GM12865 (cell line): ENCODE measurements at places on chromosomes 11 and 22.

DNA sequence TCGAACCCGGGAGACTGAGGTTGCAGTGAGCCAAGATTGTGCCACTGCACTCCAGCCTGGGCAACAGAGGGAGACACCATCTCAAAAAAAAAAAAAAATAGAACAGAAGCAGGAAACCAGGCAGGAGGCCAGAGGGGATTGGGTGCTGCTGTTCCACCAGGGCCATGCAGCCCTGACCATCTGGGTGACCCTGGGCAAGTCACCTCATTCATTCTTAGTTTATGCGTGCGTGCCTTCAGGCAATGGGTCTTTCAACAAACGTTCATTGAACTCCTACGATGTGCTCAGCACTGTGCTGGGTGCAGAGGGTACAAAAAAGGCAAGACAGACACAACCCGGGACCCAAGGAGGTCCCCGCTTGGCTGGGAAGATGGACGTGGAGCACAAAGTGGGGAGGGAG, 18.3 kb downstream of the RPL3 start:
- DNase-seq: no peak

GRCh38 chr11:86644291-86644690, 28.1 kb downstream of the ME3 start:
- no peak for DNase-seq

DNA sequence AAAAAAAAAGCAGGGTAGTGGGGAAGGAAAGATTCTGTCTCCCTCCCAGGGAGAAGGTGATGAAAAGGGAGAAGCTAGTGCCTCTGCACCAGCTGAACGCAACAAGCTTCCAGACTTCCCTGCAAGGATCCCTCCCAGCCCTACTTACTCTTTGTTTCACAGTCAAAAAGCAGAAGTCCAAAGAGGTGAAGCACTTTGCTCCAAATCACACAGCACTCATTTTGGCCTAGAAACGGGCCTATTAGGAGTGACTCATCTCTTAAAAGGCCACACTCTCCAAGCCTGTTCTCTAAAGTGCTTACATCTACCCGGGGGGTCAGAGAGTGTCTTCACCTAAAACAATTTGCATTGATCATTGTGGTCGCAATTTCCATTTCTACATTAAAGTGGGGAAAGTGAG, 17.7 kb upstream of the GRK3 start:
- no peak for DNase-seq

DNA sequence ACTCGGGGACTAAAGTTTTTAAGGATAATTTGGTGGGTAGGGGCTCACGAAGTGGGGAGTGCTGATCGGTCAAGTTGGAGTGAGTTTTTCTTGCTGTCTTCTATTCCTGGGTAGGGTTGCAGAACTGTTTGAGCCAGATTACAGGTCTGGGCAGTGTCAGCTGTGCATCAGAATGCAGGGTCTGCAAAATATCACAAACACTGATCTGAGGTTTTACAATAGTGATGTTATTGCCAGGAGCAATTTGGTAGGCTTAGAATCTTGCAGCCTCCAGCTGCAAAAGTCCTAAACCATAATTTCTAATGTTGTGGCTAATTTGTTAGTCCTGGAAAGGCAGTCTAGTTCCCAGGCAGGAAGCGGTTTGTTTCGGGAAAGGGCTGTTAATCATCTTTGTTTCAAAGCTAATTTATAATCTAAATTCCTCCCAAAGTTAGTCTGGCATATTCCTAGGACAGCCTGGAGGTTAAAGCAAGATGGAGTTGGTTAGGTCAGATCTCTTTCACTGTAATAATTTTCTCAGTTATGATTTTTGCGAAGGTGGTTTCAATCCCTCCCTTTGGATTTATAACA, 39.7 kb upstream of the CALCA start:
- no peak for DNase-seq

GRCh38 chr11:1502954-1503707, 16.6 kb upstream of the MOB2 start:
- DNase-seq: no peak

GRCh38 chr22:49664891-49665290, 162.8 kb downstream of the BRD1 start:
- DNase-seq: no peak

DNA sequence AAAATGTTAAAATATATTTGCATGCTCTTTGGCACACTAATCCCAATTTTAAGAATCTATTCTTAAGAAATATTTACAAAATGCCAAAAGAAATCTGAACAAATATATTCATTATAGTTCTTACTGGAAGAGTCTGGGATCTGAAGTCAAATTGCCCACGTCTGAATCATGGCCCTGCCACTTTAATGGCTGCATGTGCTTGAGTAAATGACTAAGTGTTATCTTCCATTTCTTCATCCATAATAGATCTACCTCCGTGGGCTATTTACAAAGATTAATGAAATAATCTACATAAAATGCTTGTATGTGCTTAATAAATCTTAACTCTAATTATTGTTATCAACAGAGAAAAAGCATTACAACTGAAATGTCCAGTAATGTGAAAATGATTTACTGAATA, 24.5 kb upstream of the DKK3 start:
- no peak for DNase-seq

- no peak for DNase-seq
Observed at GRCh38 chr22:42905217-42905616, 48.1 kb upstream of the ARFGAP3 start.

DNA sequence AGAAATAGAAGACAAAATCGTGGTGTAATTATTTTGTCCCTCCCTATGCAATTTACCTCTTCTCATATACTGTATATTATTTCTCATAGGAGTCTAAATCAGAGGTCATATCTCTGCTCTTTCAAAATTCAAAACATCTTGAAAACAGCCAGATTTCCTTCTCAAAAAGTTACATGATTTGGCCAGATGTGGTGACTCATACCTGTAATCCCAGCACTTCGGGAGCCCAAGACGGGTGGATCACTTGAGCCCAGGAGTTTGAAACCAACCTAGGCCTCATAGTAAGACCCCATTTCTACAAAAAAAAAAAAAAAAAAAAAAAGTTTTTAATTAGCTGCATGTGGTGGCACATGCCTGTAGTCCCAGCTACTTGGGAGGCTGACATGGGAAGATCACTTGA, 29.0 kb upstream of the DNAJB7 start:
- no peak for DNase-seq

DNA sequence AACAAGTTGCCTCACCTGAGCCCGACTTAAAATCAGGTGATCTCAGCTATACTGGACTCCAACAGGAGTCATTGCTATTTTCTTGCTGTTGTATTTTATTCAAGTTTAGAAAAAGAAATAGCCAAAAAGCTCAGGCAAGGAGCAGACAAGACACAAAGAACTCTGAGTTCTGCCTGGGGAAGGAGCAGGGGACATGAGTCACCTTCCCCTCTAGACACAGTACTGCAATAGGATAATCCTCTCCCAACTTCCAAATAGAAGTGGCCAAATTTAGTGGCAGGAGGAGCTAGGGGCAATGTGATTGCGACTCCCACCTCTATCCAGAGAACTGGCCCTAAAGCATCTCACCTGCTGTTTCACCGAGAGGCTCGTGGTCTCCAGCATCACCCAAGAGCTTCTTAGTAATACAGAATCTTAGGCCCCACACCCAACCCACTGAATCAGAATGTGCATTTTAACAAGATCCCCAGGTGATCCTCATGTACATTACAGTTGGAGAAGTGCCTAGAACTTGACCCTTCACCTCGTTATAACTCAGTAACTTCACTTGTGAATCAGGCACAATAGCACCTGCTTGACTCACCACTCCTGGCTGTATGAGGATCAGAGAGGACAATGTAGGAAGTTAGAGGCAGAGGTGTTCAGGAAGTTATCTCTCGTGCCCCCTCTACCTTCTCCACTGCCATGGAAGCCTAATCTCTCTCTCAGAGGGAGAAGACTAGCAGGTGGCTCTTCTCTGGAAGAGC, 56.8 kb upstream of the FBXO3 start:
- no peak for DNase-seq

DNA sequence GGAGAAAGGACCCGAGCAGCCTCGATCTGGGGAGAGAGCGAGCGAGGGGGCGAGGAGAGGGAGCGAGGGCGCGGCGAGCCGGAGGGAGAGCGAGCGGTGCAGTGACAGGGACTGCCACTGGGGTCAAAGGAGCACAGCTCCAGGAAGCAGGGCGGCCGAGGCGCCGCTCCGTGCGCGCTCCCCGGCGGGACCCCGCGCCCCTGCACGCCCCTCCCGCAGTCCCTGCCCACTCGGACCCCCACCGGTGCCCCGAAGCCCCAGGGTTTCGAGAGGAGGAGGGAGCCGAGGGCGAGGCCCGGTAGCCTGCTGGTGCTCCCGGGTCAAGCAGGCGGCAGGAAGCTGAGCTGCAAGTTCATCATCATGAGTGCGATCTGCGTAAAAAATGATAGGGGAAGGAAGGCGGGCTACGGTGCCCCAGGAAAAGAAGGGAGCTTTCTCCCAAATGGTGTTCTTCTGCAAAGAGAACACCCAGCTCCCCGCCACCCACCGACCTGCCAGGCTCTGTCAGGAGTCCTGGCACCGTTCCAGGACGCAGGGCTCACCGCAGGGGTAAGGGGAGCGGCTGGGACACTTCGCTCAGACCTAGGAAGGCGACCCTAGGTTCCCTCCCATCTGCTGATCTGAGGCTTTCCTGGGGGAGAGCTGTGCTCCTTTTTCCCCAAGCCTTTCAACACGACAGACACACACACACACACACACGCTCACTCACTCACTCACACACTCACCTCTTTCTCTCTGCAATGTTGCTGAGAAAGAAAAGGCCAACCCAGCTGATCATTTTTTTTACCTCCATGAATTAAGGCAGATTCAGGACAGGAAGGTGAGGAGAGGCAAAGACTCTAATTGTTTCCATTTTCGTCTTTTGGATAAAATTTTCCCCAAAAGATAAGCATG, at the start of gene MPPED2:
MPPED2 (minus strand) TSS at position 103 of the 894 bp plus-strand sequence. CDS start 5,980 bp downstream, outside the sequence.
- DNase-seq: peak; percentile 43

GRCh38 chr11:34264303-34265110, 93.3 kb downstream of the ABTB2 start:
- no peak for DNase-seq

DNA sequence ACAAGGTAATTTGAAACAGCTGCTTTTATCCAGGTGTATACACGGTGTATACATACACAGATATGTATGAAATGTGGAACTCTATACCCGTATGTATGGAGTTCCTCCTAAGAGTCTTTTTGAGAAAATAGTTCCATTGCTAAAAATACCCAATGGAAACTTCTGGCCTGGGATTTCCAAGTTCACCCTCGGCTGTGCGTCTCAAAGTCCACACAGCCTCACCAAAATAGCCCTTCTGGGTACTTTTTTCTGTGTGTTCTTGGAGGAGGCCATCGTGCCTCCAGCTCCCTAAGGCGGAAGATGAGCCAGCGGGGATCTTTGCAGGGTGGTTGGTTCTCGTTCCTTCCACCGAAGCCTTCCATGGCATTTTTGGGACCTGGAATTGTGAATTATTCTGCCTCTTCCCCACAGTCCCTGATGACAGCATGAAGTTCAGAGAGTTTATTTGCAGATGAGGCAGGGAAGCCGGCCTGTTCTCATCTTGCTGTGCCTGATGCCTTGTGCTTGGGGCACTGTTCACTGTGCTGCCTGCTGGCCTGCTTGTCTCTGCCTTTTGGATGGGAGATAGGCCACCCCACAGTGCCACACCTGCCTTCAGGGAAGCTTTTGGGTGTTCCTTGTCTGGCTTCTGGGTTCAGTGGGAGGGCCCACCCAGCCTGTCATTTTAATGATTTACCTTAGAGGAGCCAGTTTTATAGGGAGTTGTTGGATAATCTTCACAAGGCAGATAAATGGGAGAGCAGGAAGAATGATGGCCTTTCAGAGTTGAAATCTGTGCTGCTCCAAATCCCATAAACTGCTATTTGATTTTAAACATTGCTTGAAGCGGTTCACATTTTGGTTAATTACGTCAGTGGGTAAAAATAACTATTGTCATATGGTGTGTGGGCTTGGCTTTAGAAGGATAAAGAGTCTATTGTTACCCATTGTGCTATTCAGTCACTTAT, 112.7 kb upstream of the OR4B1 start:
- no peak for DNase-seq

GRCh38 chr11:97079244-97079643, 689.4 kb downstream of the JRKL start:
- DNase-seq: no peak
